ENCODE measurements at places on chromosomes 16 and 17. TPM values are rescaled to one million over a fixed set of nuclear protein-coding genes. Genes with fewer than 3 reads are reported as not detected.
A peak's percentile ranks its signal among the peaks of the same experiment; 100 is the strongest.

DNA sequence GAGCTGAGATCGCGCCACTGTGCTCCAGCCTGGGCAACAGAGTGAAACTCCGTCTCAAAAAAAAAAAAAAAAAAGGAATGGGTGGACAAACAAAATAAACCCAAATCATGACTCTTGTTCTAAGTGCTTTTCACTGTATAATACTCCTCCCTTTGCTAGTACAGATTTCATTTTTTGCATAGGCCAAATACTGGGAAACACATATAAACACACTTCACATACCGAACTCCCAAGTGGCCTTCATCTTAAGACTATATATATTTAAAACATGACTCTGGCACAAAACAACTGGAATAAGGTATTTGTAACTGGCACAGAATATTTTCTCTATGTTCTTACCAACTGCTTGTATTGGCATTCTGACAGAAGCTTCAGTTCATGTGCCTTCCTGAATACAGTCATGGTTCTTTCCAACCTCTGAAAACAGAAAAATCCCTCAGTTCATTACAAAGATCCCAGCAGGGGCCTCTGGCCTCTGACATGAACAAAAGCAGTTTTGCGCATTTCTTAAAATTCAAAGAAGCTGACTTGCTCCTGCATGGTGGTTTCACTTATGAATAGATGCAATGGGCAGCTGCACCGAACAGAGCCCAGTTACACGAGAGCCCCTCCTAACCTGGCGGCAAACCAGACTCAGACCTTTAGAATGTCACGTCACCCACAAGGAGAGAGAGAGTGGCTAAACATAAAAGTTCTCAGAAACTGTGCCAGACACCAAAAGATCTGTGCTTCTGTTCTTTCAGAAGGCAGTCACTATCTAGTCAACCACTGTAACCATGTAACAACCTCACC lies 19.1 kb upstream of the COPRS start:
- peaks cover 21% of the 10 kb centered on the region for H3K4me1 ChIP-seq
- no peaks in the 10 kb centered on the region for H3K27me3 ChIP-seq
- no peak overlapping the region for H3K4me3 ChIP-seq
- peak overlapping the region; percentile 92 for H3K27ac ChIP-seq

DNA sequence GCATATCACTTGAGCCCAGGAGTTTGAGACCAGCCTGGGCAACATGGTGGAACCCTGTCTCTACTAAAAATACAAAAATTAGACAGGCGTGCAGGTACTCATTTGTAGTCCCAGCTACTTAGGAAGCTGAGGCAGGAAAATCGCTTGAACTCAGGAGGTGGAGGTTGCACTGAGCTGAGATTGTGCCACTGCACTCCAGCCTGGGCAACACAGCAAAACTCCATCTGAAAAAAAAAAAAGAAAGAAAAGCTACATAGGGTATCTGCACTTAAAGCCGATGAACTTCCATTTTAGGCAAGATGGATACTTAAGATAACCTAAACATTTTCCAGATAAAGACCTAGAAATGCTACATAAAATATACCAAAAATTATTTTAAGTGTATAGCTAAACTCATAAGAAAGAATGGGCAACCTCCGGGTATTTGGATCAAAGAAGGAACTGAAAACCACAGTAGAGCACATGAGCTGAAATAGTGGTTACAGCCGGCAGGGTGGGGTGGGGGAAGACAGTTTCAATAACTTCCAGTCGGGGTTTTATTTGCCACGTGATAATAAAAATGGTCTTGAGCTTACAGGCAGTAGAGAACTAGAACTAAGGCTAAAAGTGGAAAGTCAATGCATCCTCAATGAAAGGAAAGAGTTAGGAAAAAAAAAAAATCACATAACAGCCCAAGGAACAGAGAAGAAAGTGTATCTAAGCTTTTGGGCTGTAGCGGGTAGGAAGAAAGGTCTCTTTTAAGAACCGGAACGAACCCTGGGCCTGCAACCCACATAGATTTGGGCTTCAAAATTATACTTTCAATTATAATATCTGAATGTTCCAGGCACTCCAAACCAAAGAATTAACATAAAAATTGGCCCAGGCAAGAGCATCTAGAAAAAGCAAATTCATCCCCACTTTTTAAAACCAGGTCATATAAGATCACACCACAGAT lies 53.1 kb downstream of the CFDP1 start:
- no peak overlapping the region for H3K4me3 ChIP-seq
- peaks cover 51% of the 10 kb centered on the region for H3K4me1 ChIP-seq
- no peak overlapping the region for H3K27ac ChIP-seq
- DNase-seq, result peak; percentile 53
- H3K36me3 ChIP-seq, result peaks cover 37% of the 10 kb centered on the region

GRCh38 chr17:81252326-81252986 lies 13.3 kb downstream of the NDUFAF8 start:
- H3K4me3 ChIP-seq, result no peak overlapping the region
- no peak overlapping the region for H3K27ac ChIP-seq
- H3K27me3 ChIP-seq, result no peaks in the 10 kb centered on the region
- peaks cover 5% of the 10 kb centered on the region for H3K4me1 ChIP-seq

GRCh38 chr16:55291847-55292246 lies 32.2 kb upstream of the IRX6 start:
- H3K4me3 ChIP-seq, result no peak overlapping the region
- H3K36me3 ChIP-seq, result no peaks in the 10 kb centered on the region
- H3K27ac ChIP-seq, result no peak overlapping the region
- H3K27me3 ChIP-seq, result no peaks in the 10 kb centered on the region
- no peak for DNase-seq

GRCh38 chr17:39107973-39108372 lies 43.5 kb downstream of the PLXDC1 start:
- no peaks in the 10 kb centered on the region for H3K4me1 ChIP-seq
- no peaks in the 10 kb centered on the region for H3K27me3 ChIP-seq
- no peak for DNase-seq
- H3K36me3 ChIP-seq, result no peaks in the 10 kb centered on the region

Gene TBC1D3H
- not detected for total RNA-seq

All from activated naive CD4-positive, alpha-beta T cell treated with anti-CD3 and anti-CD28 coated beads for 36 hours (primary cell).